ENCODE measurements at places on chromosomes 3 and 15. TPM values are rescaled to one million over a fixed set of nuclear protein-coding genes. Genes with fewer than 3 reads are reported as not detected.

The CCDC39 gene
- not detected for total RNA-seq

The ALPK3 gene
- 0.27 TPM for total RNA-seq

The SHF gene
- total RNA-seq, result 0.79 TPM

The DHFR2 gene
- total RNA-seq, result 8.4 TPM

The CILP gene
- total RNA-seq, result 0.12 TPM

The SHC4 gene
- 0.30 TPM for total RNA-seq

The SCN11A gene
- 0.02 TPM for total RNA-seq

The GOLGA8M gene
- total RNA-seq, result 1.8 TPM

The LTK gene
- 1.1 TPM for total RNA-seq

The VPS13C gene
- 80.4 TPM for total RNA-seq

GRCh38 chr15:42819786-42820185 is 82.9 kb upstream of the CDAN1 start:
- DNase-seq, result no peak
- H3K4me1 ChIP-seq, result no peaks in the 10 kb centered on the region
- no peak overlapping the region for H3K4me3 ChIP-seq
- no peaks in the 10 kb centered on the region for H3K27me3 ChIP-seq
- H3K36me3 ChIP-seq, result peaks cover 9% of the 10 kb centered on the region
- no peak overlapping the region for H3K27ac ChIP-seq

DNA sequence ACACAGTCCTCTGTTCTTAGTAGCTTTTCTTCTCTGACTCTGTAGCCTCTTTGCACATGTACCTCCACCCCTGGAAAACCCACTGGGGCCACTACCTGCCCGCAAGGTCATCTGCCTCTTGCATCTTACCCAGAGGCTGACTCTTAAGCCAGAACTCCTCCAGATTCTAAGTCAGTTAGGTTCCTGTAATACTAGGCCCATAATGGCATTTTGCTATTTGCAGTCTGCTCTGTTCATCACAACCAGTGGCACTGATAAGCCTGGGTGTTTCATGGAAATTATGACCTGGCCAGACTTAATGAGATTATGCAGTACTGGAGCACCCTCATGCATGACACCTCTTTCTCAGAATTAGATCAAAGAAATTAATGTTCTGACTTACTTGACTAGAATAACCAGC is 31.7 kb upstream of the ATG7 start:
- no peak overlapping the region for H3K4me3 ChIP-seq
- peaks cover 14% of the 10 kb centered on the region for H3K4me1 ChIP-seq
- no peaks in the 10 kb centered on the region for H3K27me3 ChIP-seq
- DNase-seq, result no peak

DNA sequence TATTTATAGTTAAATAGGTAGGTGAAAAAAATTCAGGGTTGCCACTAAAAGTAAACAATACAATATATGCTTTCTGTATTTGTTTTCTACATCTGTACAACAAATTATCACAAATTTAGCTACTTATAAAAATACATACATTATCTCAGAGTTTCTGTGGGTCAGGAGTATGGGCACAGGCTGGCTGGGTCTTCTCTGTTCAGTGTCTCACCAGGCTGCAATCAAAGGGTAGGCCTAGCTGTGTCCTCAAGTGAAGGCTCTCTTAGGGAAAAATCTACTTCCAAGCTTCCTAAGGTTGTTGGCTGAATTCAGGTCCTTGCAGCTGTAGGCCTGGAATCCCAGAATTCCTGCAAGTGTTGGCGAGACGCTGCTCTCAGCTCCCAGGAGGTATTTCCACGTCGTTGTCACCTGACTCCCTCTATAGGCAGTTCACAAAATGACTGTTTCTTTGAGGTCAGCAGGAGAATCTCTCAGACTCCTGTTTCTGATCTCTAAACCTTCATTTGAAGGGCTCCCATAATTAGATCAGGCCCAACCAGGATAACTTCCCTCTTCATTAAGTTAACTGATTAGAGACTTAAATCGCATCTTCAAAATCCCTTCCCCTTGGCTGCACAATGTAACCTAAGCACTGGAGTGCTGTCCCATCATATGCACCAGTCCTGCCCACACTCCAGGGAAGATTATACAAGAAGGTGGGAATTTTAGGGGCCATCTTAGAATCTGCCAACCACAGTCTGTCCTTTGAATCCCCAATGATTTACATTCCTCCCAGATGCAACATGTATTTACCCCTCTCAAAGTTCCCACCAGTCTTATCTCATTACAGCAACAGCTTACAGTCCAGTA is 296.6 kb downstream of the SUCLG2 start:
- no peaks in the 10 kb centered on the region for H3K27me3 ChIP-seq
- H3K27ac ChIP-seq, result no peak overlapping the region
- no peak overlapping the region for H3K4me3 ChIP-seq
- DNase-seq, result no peak

- H3K27ac ChIP-seq, result no peak overlapping the region
- no peak overlapping the region for H3K4me3 ChIP-seq
- peaks cover 17% of the 10 kb centered on the region for H3K4me1 ChIP-seq
- no peaks in the 10 kb centered on the region for H3K27me3 ChIP-seq
Observed at GRCh38 chr15:92963794-92964193, 63.7 kb downstream of the CHD2 start.

- no peaks in the 10 kb centered on the region for H3K36me3 ChIP-seq
- no peaks in the 10 kb centered on the region for H3K4me1 ChIP-seq
- H3K4me3 ChIP-seq, result no peak overlapping the region
- DNase-seq, result no peak
- peaks cover 23% of the 10 kb centered on the region for H3K27me3 ChIP-seq
Observed at GRCh38 chr3:178537122-178537705, 978 bp downstream of the KCNMB2 start.

DNA sequence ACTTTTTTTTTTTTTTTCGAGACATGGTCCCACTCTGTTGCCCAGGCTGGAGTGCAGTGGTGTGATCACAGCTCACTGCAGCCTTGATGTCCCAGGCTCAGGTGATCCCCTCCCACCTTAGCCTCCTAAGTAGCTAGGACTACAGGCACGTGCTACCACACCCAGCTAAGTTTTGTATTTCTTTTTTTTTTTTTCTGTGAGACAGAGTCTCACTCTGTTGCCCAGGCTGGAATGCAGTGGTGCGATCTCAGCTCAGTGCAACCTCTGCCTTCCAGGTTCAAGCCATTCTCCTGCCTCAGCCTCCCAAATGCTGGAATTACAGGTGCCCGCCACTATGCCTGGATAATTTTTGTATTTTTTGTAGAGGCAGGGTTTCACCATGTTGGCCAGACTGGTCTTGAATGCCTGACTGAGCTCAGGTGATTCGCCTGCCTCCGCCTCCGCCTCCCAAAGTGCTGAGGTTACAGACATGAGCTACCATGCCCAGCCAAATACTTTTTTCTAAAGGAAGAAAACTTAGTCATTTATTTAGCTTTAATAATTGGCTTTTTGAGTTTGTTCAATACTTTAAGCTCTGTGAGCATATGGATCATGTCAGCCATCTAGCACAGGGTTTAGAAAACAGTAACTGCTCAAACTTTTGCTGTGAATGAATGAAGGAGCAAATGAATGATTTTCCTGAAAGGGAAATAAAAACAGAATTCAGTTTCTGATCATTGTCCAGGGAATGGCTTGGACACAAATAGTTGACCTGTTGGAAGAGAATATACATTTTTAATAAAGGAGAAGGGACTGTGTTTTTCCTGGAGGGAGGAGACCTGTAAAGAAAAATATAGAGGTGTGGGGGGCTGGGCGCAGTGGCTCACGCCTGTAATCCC is 26.0 kb downstream of the UBE2E1 start:
- H3K36me3 ChIP-seq, result peaks cover 2% of the 10 kb centered on the region
- no peak overlapping the region for H3K4me3 ChIP-seq
- no peak for DNase-seq
- no peak overlapping the region for H3K27ac ChIP-seq

GRCh38 chr3:197308591-197308990 is 10.2 kb upstream of the DLG1 start:
- peaks cover 26% of the 10 kb centered on the region for H3K4me1 ChIP-seq
- no peak overlapping the region for H3K4me3 ChIP-seq
- H3K27ac ChIP-seq, result no peak overlapping the region
- DNase-seq, result no peak

DNA sequence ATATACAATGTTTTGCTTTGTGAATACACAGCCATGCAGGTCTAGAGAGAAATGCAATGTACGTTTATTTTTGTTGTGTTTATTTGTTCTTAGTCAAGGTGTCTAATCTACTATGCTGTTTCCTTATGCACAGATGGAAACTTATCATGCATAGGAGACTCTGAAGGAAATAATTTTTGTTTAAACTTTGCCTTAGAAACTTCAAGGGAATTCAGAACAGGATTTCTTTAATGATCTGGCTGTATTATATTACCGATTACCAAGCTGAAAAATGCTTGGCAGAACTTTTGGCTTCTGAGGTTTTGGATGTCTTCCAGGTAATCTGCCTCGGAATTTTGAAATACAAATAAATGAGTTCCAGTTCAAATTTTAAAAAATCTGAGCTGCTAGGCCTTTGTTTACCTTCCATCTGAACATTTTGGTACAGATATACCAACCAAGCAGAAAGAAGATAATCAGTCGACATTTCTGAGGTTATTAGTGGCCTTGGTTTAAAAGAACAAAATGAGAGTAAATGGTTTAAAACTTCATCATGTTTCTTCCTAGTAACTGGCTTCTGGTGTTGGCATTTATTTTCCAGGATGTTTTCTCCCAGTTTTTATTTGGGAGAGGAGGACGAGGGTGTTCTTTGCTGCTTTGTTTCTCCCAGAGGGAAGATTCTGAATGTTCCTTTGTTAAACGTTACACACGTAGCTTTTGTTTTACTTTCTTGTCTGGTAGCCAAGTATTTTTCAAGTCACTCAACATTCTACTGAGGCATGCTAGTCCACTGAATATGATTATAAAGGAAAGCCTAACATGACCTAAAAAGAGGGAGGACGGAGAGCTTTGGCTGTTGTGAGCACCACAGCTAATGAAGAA is 421.8 kb upstream of the TBL1XR1 start:
- no peak overlapping the region for H3K27ac ChIP-seq
- no peak for DNase-seq
- H3K4me1 ChIP-seq, result peaks cover 11% of the 10 kb centered on the region
- no peak overlapping the region for H3K4me3 ChIP-seq
- no peaks in the 10 kb centered on the region for H3K27me3 ChIP-seq

GRCh38 chr15:75193976-75194375 is 7.7 kb upstream of the C15orf39 start:
- H3K27ac ChIP-seq, result no peak overlapping the region
- no peak overlapping the region for H3K4me3 ChIP-seq

- peaks cover 15% of the 10 kb centered on the region for H3K4me1 ChIP-seq
- H3K27ac ChIP-seq, result no peak overlapping the region
- no peak overlapping the region for H3K4me3 ChIP-seq
Observed at GRCh38 chr3:187713504-187713903, 11.1 kb upstream of the RTP2 start.

DNA sequence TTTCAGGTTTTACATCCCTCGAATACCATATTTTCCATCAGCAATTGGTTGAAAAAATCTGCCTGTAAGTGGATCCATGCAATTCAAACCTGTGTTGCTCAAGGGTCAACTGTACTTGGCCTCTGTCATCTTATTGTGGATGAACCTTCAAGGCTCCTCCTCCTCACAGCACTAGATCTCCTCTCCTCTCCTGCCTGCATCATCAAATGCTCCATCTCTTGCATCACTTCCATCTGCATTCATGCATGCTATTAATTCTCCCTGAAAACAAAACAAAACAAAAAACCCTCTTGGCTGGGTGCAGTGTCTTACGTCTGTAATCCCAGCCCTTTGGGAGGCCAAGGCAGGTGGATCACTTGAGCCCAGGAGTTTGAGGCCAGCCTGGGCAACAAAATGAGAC is 10.1 kb downstream of the BCL2L10 start:
- DNase-seq, result no peak
- H3K4me3 ChIP-seq, result no peak overlapping the region
- H3K27ac ChIP-seq, result no peak overlapping the region
- no peaks in the 10 kb centered on the region for H3K27me3 ChIP-seq
- H3K36me3 ChIP-seq, result no peaks in the 10 kb centered on the region

DNA sequence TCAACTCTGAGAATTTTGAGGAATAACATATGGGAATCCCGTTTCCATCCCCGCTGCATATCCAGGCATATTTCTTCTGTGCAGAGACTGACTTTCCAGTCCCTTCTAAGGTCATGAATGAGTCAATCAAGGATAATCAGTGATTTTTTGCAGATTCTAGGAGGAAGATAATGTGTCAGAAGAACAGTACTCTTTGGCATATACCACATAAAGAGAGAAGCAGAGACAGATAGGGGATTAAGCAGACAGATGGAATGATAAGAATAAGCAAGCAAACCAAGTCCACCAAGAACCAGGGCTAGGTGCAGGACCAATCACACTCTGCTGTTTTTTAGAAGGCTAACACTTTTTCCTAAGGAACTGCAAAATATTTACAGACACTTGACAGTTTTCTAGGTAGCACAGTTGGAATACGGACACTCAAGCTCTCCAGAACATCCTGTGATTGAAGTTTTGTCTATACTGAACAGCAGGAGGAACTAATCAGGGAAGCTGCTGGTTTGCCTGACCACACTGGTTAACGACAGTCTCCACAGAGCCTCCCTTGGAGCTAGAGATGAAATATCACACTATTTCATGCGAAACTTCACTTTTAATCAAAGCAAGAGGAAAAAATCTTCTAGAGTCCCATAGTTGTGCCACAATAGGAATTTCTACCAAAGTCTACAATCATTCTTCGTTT is 450.0 kb upstream of the KCNMB2 start:
- H3K4me3 ChIP-seq, result no peak overlapping the region
- no peak overlapping the region for H3K27ac ChIP-seq
- DNase-seq, result no peak
- no peaks in the 10 kb centered on the region for H3K36me3 ChIP-seq

- H3K27ac ChIP-seq, result no peak overlapping the region
- no peaks in the 10 kb centered on the region for H3K36me3 ChIP-seq
- no peaks in the 10 kb centered on the region for H3K4me1 ChIP-seq
- no peak for DNase-seq
- no peaks in the 10 kb centered on the region for H3K27me3 ChIP-seq
Observed at GRCh38 chr3:41369838-41370237, 170.5 kb downstream of the CTNNB1 start.

DNA sequence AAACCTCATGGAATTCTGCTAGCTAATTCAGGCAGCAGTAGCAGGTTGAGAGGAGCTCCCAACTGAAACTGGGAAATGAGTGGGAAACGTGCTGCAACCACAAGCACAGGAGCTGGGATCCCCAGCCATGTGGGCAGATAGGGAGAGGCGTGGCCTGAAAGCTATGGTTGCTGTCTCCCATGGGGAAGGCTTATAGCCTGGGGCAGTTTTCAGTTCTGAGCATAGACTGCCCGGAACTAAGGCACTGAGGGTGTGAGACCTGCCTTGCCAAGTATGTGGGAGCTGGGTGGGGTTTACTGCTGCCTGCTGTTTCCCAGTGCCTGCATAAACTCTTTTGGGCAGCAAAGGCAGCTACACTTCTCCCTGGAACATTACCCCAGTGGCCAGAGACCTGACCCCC is 229.5 kb downstream of the TUSC7 start:
- H3K27me3 ChIP-seq, result no peaks in the 10 kb centered on the region
- H3K27ac ChIP-seq, result no peak overlapping the region
- no peaks in the 10 kb centered on the region for H3K36me3 ChIP-seq
- no peak for DNase-seq
- H3K4me1 ChIP-seq, result no peaks in the 10 kb centered on the region

Data from activated CD4-positive, alpha-beta T cell treated with anti-CD3 and anti-CD28 coated beads, Interleukin-2, amount 10 ng/mL, durations not matched to agents 7 days and 5 days (primary cell).